ENCODE measurements at places on chromosomes 3 and 15.

DNA sequence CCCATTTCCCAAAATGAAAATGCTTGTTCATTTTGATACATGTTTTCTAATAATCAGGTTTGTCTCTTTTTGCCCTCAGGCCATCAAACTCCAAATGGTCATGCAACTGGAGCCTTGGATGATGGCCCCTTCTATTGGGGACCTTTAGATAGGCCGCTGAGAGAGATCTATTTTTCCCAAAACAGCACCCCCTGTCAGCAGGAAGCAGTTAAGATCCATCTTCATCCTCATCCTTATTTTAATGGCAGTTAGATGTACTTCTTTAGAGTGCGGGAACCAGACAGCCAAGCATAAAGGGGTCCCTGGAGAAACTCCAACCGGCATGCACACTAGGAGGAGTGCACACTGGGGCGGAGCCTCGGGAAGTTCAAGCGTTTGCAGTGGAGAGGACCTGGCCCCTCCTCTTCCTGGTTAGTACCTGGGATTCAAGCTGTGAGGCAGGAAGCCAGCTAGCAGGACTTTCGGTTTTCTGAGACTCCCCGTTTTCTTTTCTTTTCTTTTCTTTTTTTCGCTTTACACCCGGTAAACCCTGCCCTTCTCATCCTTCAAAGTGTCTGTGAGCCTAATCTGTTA is 31.9 kb upstream of the STRIT1 start:
- DNase-seq, result no peak

DNA sequence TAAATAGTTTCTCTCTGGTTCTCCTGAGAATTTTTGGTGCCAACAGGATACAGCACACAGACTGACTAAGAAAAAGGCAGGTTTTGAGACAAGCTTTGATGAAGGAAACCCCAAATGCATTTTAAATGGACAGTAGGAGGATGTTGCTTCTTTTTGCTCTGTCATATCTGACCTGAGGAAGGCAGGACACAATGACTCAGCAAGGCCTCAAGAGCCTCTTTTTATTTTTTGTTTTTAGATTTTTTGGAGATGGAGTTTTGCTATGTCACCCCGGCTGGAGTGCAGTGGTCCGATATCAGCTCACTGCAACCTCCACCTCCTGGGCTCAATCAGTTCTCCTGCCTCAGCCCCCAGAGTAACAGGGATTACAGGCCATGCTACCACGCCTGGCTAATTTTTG is 16.9 kb upstream of the KNG1 start:
- no peak for DNase-seq

- DNase-seq, result peak; percentile 68
These were observed 27.8 kb downstream of the SHQ1 start for GRCh38 chr3:72820415-72820814.

- DNase-seq, result peak; percentile 83
These were observed 386 bp downstream of the SQOR start for GRCh38 chr15:45635191-45635638.

DNA sequence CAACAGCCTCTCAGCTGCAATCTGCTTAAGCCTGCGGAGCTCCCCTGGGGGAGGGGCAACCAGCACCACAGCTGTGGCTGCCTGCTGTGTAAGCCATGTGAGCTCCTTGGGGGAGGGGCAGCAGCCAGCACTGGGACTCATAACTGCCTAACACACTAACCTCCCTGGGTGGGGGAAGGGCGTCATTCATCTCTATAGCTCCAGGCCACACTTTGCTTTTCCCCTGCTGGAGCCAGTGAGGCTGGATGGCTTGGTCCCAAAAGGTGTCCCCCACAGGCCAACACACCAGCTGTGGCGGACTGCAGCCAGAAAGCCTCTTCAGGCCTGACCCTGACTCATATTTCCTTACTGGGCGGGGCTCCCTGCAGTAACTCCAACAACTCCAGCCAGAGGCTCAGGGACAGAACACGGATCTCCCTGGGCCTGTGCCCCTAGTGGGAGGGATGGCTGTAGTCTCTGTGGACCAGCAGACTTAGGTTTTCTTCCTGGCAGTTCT is 129.8 kb downstream of the PPM1L start:
- peak; percentile 60 for DNase-seq

DNA sequence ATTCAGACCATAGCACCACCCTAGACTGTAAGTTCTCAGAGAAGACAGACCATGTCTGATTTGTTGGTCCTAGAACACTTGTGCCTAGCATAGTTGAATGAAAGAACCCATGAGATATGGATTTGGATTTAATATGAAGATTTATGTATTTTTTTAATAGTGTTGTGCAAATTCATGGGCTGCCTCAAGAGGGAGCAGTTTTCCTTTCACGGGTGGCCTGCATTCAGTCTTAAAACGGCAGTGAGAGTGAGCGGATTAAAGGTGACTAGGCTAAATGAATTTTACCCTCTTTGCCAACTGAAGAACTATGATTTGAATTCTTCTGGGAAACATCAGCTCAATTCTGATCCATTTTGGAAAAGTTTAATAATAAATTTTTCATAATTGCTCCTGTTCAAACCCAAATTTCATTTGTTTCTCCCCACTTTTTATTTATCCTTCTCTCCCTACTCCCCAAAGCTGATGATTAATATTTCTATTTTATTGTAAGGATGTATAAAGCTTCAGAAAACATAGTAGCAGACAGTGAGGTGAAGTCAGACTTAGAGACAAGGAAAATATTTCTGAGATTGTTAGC is 67.3 kb downstream of the MORC1 start:
- DNase-seq, result peak; percentile 23

- DNase-seq, result no peak
These were observed 92.3 kb upstream of the FHIT start for GRCh38 chr3:61343543-61343942.

GRCh38 chr3:47622671-47623461 is 44.2 kb upstream of the CSPG5 start:
- no peak for DNase-seq

GRCh38 chr3:40042752-40043443 is 233.5 kb downstream of the MYRIP start:
- DNase-seq, result no peak

- DNase-seq, result no peak
These were observed 837.4 kb downstream of the CADM2 start for GRCh38 chr3:85796140-85796539.

DNA sequence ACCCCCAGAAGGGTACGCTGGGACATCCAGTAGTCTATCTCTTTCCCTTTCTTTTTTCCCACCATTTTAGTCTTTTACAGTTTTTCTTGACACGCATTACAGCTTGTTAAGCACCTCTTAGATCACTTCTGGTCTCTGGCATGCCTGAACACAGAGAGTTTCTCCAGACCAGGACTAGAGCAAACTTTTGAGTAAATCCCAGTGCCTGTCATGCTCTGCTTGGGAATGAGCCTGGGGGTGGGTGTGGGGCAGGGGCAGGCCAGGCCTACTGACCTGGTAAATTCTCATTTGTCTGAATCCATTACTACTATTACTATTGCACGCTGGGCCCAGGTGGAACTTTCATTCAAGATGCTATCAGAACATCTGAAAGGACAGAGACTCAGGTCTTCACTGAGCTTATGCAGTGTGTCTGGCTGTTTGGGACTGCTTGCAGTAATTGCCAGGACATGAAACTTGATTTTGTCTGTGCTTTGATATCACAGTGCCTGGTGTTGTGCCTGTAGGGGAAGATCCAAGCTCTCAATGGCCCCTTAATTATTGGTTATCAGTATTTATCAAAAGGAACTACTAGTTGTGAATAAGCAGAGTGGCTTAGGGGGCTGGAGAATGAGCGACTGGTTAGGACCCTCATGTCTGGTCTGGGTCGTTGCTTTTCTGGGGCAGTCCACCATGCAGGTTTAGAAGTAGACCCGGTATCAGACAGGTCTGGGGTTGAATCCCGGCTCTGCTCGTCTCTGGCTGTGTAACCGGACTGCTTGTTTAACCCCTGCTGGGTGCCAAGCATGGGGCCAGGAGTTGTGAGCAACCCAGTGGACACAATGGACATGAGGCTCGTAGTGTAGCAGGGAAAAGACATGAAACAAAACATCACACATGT is 196.1 kb upstream of the TLE3 start:
- DNase-seq, result no peak

GRCh38 chr3:38755130-38755529 is 60.9 kb downstream of the SCN10A start:
- DNase-seq, result no peak

DNA sequence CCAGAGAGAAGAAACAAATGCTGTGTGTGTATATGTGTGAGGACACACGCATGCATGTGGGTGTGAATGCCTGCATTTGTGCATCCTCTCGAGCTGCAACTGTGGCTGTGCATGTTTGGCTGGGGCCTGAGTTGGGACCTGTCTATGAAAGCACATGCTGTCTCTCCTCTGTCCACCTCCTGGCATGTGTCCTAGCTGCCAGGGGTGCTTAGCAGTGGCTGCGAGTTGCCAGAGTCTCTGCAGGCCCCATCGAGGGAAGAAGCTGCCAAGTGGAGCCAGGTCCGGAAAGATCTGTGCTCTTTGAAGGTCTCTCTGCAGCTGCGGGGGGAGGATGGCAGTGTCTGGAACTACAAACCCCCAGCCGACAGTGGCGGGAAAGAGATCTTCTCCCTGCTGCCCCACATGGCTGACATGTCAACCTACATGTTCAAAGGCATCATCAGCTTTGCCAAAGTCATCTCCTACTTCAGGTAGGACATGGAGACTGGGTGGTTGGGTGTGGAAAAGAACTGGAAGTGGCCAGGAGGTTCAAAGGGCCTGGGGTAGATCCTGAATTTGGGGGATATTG is 30.7 kb downstream of the NR1I2 start:
- no peak for DNase-seq

DNA sequence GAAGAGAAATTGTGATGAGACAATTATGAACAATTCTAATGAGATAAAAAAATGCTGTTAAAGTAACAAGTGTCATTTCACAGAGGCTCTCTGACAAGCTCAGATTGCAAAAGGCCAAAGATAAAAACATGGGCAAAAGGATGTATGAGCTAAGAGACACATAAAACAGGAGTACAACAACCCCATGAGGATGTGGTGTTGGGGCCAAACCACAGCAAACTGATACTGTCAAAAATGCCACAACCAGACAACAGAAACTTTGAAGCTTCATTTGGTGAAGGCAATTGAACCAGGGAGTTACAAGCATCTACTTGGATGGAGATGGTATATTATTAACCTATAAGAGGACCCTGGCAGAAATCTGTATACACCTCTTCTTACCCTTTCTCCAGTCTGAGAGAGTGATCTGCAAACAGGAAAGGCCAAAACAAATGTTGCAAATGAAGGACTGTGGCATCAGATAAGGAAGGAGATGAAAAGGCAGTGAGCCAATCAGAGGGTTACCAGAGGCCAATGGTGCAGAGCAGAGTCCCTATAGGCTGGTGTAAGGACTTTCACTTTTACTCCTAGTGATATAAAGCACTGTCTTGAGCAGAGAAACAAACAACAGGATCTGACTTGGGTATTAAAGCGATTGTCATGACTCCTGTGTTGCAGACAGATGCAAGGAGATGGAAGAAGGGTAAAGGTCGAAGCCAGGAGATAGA is 659.0 kb downstream of the NTRK3 start:
- no peak for DNase-seq

DNA sequence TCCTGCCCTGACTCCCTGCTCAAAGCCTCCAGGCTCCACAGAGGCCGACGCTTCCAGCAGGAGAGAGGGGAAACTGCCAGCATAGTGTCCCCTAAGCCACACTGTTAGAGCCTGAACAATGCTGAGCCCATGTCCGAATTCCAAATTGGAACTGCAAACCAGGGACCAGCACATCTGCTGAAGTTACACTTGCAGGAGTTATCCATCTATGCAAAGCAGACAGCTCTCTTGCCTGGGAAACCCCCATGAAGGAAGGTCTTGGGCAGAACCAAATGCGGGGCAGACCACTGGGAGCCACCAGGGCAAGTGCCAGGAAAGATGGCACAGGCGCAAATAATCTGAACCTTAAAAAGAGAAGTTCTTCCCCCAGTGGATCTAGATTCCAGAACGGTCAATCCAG is 625 bp downstream of the LRRC15 start:
- no peak for DNase-seq

- no peak for DNase-seq
These were observed 26.2 kb downstream of the AAGAB start for GRCh38 chr15:67228286-67228685.

DNA sequence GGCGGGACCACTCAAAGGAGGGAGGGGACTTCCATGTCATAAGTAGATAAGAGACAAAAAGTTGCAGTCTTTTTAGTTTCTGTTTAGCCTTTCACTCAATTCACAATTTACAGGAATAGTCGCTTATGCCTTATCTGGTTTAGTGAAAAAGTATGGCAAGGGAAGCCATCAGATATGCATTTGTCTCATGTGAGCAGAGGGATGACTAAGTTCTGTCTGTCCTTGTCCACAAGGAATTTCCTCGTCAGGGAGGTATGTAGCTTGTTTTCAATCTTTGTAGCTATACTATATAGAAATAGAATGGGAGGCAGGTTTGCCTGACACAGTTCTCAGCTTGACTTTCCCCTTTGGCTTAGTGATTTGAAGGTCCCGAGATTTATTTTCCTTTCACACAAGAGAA is 882.8 kb downstream of the NAALADL2 start:
- no peak for DNase-seq

DNA sequence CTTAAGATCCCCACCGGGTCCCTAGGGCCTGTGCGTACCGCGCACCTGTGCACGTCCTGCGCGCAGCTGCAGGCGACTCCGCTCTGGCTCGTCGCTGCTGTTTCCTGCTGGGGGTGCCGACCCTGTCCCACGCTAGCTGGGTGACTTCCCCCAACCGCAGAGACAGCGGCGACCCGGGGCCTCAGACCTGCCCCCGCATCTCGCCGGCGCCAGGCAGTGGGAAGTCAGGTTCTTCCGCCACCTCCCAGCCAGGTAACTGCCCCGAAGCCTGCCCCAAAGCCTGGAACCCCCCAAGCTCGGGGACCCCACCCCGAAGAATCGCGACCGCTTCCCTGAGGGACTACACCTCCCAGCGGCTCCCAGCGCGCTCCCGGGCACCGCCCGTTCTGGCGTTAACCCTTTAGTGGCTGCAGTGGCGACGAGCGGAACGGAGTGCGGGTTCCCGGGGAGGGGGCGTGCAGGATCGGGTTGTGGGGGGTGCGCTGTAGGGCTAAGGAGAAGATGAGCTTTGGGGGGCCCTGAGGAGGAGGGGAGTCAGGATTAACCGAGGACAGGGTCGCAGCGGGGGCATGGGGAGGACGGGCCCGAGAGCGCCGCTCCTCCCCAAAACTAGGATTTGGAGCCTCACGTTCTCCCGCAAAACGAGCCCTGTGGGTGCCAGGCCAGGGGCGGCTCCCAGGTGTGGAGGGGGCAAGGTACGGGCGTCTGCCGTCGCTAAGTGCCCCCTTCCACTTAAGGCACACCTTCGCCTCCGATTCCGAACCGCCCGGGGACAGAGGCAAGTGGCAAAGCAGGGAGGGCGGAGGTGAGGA is 589 bp downstream of the NEIL1 start:
- peak; percentile 85 for DNase-seq

GRCh38 chr3:153221748-153222162 is 59.7 kb downstream of the RAP2B start:
- peak; percentile 38 for DNase-seq
